ENCODE measurements at places on chromosomes 6 and 20. TPM values are rescaled to one million over a fixed set of nuclear protein-coding genes. Genes with fewer than 3 reads are reported as not detected.

GRCh38 chr6:149028767-149029405 is 282.1 kb downstream of the UST start:
- peak; percentile 98 for DNase-seq

DNA sequence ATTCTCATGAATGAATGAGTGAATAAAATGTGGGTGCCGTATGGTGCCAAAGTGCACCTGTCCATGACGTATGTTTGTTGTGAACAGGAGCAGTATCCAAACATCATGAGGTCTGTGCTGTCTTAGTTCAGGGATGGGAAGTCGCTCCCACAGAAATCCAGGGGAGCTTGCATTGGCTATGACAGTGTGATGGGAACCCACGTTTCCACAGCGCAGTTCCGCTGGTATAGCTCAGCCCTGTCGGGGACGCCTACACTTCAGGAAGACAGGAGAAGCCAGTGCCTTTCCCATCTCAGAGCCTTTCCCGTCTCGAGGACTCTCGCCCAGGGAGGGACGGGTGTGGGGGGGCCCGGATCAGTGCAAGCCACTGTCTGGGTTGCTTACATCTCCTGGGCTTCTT is 69.8 kb downstream of the DACT2 start:
- no peak for DNase-seq

- DNase-seq: peak; percentile 24
Measured at GRCh38 chr6:125519367-125519766, 217.6 kb upstream of the HDDC2 start.

DNA sequence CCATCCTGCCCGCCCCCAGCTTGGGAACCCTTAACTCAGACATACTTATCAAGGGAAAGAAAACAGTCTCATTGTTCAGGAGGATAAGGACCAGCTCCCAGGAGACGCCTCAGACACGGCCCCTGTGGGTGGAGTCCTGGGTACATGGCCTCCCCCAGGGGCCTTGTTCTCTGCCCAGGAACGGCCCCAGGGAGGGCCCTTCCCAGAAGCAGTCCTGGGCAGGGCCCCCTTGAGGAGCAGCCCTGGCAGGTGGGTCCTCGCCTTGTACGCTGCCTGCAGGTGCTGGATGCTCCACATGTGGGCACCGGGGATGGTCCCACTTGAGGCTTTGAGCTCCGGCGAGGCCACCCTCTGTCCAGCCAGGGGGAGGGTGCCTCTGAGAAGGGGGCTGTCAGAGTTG is 4.5 kb upstream of the GATA5 start:
- peak; percentile 6 for DNase-seq

DNA sequence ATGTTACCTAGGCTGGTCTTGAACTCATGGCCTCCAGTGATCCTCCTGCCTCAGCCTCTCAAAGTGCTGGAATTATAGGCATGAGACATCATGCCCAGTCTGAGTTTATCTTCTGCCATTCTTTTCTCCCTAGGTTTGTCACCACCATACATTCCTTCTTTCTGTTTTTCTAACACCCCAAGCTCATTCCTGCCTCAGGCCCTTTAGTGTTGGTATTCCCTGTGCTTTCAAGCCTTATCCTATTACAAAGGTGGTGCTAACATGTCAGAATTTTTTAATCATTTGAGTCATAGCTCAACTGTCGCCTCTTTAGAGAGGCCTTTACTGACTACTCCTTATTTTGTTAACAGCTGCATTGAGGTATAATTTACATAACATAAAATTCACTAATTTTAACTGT is 221.1 kb upstream of the PRSS16 start:
- DNase-seq: no peak

- DNase-seq: peak; percentile 39
Measured at GRCh38 chr20:45322952-45323383, 14.9 kb upstream of the MATN4 start.

Gene CAGE1
- total RNA-seq: 0.33 TPM
